ENCODE measurements at places on chromosomes 2 and 18.

DNA sequence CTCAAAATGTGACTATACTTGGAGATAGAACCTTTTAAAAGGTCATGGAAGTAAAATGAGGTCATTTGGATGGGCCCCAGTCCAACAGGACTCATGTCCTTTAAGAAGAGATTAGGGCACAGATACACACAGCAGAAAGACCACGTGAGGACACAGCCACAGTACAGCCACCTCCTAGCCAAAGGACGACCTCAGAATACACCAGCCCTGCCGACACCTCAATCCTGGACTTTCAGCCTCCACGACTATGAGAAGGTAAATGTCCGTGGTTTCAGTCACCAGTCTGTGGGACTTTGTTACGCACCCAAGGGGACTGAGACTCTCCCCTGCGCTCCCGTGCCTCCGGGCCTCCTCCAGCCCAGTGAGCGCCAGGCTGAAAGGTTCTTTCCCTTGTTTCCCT lies 30.2 kb upstream of the HPCAL1 start:
- DNase-seq: no peak

- no peak for DNase-seq
Observed at GRCh38 chr2:195898505-195899191, 170.0 kb downstream of the DNAH7 start.

GRCh38 chr2:161409308-161409907 lies 6.7 kb upstream of the TBR1 start:
- DNase-seq: no peak

DNA sequence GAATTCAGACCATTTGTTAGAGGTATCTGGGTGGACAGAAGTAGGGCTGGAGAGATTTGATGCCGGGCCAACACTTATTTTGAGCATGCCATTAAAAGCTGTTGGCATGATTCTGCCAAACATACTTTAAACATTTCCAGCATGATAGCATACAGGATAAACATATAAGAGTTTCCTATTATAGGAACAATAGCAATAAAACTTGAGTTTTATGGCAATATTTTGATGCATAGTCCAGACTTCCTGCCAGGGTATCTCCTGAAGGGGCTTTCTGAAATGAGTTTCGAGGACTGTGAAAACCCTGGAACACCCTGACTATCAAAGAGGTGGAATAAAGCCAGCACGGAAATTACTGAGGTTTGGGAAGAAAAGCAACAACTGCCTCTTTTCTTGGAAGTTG lies 1398.0 kb upstream of the NXPH2 start:
- DNase-seq: no peak

GRCh38 chr2:217641960-217642359 lies 360.8 kb downstream of the TNS1 start:
- no peak for DNase-seq

GRCh38 chr18:76928179-76928868 lies 106.0 kb downstream of the ZNF236 start:
- no peak for DNase-seq

All from activated T-helper 9 cell treated with anti-CD3 and anti-CD28 coated beads, Interleukin-2, amount 50 U/mL, for 16 hours (primary cell).